ENCODE measurements at places on chromosomes 16 and 17. TPM values are rescaled to one million over a fixed set of nuclear protein-coding genes. Genes with fewer than 3 reads are reported as not detected.

RNF222 gene
- total RNA-seq = not detected

EPX gene
- not detected for total RNA-seq

IRX5 gene
- 1.9 TPM for total RNA-seq

- DNase-seq = peak; percentile 80
These were observed 19.2 kb downstream of the PLXDC1 start for GRCh38 chr17:39132192-39132610.

DNA sequence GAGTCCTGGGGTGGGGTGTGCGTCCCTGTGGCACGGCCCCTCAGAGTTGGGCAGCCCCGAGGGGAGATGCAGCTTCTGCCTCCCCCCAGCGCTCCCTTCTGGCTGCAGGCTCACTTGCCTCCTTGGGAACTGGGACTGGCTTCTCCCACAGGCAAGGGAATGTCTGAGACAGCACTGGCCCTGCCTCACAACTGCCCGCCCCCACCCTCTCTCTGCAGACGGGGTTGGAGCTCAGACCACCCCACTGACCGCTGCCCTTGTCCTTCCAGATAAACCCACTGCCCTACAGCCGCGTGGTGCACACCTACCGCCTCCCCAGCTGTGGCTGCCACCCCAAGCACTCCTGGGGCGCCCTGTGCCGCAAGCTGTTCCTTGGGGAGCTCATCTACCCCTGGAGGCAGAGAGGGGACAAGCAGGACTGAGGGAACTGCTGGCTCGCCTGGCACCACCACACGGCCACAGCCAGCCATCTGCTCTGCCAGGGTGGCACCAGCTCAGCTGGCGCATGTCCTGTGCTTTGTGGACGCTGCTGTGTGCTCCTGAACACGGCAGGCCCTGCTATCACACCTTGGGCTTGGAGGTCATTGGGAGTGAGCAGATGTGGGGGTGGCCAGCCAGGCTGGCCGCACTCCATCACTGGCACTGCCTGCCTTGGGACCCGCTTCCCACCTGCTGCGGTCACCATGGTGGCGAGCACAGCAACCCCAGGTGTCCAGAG lies 7.1 kb upstream of the RAB40C start:
- no peak for DNase-seq

TSR3 gene
- 179 TPM for total RNA-seq

DNA sequence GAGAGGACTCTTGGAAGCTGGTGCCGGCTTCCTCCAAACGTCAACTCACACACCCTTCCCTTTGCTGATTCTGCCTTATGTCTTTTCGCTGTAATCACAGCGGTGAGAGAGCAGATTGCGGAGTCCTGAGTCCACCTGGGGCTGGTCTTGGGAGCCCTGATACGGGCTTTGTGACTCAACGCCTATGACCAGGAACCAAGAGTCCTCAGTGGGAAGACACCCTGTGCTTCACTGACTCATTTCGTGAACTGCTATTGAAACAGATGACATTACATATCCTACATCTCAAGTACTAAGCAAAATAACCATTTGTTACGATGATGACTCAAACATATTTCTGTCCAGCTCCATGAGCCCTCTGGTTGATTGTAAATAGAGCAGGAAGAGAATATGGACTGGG lies 90.7 kb upstream of the CREBBP start:
- DNase-seq = peak; percentile 95

- DNase-seq = no peak
These were observed 23.4 kb upstream of the MPRIP start for GRCh38 chr17:17018612-17019429.

DNA sequence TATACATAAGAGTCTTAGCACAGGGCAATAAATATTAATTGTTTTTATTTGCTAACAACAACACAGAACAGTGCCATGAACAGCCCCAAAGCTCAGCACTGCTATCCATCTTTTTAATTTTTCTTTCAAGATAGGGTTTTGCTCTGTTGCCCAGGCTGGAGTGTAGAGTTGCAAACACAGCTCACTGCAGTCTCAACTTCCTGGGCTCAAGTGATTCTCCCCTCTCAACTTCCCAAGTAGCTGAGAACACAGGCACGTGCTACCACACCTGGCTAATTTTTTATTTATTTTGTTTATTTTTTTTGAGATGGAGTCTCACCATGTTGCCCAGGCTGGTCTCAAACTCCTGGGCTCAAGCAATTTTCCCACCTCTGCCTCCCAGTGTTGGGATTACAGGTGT lies 47.6 kb upstream of the AKAP1 start:
- no peak for DNase-seq

KRTAP4-16 gene
- total RNA-seq = not detected

GRCh38 chr17:67488161-67488560 lies 111.1 kb downstream of the PITPNC1 start:
- DNase-seq = no peak

SEPHS2 gene
- total RNA-seq = 4.9 TPM
